ENCODE measurements at places on chromosomes 4 and X.

GRCh38 chrX:35285289-35285962 lies 342.8 kb downstream of the FAM47B start:
- no peak for DNase-seq

GRCh38 chrX:78754917-78755316 lies 7.4 kb downstream of the LPAR4 start:
- DNase-seq, result no peak

- no peak for DNase-seq
Observed at GRCh38 chrX:72492499-72492898, 80.1 kb downstream of the HDAC8 start.

- DNase-seq, result no peak
Observed at GRCh38 chr4:172035562-172035961, 222.4 kb downstream of the GALNTL6 start.

- no peak for DNase-seq
Observed at GRCh38 chrX:48958635-48959094, 1.3 kb upstream of the OTUD5 start.

- DNase-seq, result peak; percentile 12
Observed at GRCh38 chrX:45766981-45767501, 566.4 kb upstream of the DIPK2B start.

DNA sequence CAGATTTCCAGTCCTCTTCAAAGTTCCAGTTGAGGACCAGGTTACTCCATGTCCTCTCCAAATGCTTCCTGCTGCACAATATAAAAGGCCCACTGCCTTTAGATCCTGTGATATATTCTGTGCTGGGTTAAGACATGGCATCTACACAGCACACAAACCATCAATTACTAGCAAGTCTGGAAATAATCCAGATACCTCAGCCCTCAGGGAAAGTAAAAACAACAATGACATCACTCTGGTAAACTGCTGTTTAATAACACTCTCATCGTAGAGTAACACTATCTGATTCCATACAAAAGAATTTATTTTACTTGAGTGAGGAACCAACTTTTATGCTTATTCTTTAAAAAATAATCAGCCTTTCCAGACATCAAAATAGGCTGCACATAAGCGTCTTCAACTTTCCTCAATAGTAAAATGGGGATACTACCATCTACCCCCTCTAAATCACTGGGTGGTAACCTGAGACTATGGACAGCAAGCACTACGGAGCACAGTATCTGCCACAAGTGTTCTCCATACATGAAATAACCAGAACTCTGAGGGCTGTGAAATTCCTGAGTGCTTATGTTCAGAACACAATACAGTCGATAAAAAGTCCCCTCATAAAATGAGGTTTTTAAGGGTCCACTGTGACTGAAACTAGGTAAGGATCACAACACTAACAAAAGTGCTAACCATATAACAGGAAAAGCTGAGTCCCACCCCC lies 53.4 kb downstream of the ABCG2 start:
- DNase-seq, result no peak

DNA sequence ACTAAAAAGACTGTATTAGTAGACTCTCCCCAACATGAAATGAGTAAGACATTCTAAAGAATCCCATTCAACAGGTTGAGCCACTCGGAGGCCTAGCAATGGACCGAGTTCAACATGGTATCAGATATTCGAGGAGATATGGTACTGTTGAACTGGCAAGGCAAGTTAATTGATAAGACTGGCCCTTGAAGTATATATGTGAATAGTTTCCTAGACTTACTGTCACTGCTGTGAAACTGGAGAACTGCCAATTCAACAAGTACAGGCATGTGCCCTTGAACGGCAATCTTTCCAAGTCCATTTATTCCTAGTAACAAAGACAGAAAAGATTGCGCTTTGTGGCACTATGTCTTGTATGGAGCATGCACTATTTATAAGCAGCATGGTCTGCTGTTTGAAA lies 24.4 kb downstream of the FAT1 start:
- no peak for DNase-seq

GRCh38 chr4:128573781-128574508 lies 235.6 kb upstream of the JADE1 start:
- no peak for DNase-seq

DNA sequence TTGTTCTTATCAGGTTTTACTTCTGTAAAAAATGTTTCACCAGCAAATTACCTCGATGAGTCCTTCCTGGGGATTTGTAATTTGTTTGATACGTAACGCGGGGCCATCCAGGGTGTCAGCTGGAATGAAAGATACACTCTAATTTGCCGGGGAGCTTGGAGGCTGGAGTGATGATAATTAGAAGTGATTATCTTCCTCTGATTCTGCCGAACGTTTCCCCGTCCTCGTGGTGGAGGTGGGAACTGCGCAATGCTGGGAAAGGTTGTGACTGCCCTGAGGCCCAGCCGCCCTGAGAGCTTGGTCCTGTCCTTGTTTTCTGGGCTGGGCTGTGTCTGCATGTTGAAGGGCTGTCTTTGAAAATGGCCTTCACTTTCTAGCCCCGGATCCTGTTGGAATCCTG lies 48.0 kb downstream of the SORCS2 start:
- DNase-seq, result no peak

GRCh38 chrX:133847340-133847994 lies 137.9 kb downstream of the GPC3 start:
- no peak for DNase-seq

DNA sequence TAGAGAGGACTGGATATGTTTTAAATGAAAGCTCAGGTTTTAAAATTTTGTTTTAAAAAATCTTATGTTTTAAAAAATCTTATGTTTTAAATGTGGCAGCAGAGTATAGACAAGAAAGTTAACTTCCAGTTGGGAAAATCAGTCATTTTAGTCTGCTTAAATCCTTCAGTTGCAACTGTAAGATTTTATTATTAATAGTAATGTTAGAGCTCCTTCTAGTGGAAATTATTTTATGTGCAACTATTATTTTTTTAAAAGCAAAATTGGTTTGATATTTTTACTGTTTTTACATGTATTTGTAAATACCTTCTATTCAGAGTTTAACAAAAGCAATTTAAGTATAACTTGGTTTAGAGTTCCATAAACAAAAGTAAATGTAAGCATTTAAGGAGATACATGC lies 8.5 kb upstream of the NUDT6 start:
- no peak for DNase-seq

Measured in spinal cord (tissue), 10 donors.